ENCODE measurements at places on chromosomes 1 and 21.

DNA sequence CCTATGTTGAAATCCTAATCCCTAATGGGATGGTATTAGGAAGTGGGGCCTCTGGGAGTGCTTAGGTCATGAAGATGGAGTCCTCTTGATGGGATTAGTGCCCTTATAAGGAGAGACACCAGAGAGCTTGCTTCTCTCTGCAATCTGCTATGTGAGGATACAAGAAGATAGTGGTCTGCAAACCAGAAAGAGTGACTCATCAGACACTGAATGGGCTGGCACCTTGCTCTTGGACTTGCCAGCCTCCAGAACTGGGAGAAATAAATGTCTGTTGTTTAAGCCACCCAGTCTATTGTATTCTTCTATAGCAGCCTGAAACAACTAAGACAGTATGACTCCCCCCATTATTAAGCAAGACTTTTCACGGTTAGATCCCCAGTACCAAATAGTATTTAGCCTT is 43.3 kb downstream of the C8B start:
- no peak for DNase-seq

- DNase-seq, result no peak
These were observed 241.0 kb upstream of the SGIP1 start for GRCh38 chr1:66292944-66293343.

- no peak for DNase-seq
These were observed 74.2 kb downstream of the SIM2 start for GRCh38 chr21:36773117-36773516.

GRCh38 chr1:114696810-114697209 is 1.5 kb upstream of the AMPD1 start:
- no peak for DNase-seq

GRCh38 chr1:206114692-206115640 is 2.2 kb downstream of the AVPR1B start:
- no peak for DNase-seq

GRCh38 chr1:58754073-58754613 is 29.7 kb downstream of the JUN start:
- no peak for DNase-seq

GRCh38 chr1:234609691-234610042 is 311 bp downstream of the IRF2BP2 start:
- no peak for DNase-seq

DNA sequence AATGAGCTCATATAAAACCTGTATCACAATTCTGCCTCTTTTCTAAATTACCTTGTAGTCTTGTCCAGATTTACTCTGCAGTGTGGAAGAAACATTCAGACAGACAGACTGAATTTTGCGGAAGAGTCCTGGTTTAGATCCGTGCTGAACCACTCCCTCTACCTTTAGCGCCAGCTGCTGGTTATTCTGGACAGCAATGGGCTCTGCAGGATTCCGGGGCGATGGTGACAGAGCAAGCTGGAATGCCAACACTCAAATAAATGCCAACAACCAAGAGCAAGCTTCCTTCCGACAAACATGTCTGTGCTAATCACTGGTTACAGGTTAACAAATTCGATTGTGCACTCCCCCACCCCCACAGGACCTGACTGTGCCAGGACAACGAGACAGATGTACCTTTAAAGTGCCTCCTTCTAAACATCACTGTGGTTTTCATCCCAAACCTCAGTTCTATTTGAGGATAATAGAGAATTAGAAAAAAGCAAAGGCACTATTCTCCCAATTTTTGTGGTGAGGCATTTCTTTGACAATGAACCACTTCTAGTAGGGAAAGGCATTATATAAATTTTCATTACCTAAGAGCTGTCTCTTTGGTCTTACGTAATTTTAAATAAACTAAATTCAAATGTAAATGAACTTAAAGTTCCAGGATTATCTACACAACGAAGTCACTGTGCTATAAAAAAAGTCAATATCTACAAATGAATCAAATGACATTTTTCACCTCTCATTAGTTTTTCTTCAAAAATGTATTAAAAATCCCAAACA is 90.4 kb downstream of the INTS7 start:
- no peak for DNase-seq

DNA sequence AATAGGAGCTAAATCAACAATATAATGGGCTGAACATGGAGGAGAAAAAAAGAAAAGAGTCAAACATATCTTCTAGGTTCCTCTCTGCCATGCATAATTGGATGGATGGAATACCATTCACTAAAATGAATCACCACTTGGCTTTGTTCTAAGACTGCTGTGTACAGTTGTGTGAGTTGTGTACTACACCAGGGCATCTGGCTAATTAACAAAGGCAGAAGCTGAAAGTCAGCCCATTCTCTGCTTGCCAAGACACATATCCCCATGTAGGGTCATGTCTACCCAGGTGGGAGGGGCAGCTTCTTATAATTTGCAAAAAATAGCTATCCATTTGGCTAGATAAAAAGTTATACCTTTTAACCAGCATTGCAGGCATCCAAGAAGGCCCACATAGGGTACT is 21.0 kb downstream of the JUN start:
- DNase-seq, result no peak

DNA sequence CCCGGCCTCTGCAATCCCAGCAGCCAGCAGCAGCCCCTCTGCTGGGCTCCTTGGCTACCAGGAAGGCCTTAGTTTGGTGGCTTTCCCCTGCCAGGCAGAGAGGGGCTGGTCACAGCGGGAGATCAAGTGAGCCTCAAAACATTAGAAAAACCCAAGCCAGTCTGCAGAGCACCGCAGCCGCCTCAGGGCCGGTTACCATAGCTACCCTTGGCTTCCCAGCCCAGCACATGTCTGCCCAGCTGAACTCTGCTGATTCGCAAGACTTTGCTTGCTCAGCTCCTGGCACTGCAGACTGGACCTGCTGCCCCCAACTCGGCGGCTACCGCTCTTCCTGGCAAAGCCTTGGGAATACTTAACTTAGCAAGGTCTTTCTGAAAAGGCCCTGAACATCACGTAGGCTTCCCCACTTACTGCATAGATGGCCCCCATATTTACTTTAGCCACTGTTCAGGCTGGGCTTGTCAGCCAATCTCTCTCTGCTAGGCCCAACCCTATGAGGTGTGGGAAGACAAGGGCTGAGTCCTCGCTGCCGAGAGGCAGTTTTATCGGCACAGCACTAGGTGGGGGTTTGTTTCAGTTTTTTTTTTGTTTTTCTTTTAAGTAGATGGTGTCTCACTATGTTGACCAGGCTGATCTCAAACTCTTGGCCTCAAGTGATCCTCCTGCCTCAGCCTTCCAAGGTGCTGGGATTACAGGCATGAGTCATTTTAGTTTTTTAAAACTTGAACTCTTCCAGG is 28.6 kb upstream of the PLEKHG5 start:
- DNase-seq, result no peak

GRCh38 chr21:44448651-44449131 is 6.6 kb upstream of the LRRC3 start:
- DNase-seq, result no peak

DNA sequence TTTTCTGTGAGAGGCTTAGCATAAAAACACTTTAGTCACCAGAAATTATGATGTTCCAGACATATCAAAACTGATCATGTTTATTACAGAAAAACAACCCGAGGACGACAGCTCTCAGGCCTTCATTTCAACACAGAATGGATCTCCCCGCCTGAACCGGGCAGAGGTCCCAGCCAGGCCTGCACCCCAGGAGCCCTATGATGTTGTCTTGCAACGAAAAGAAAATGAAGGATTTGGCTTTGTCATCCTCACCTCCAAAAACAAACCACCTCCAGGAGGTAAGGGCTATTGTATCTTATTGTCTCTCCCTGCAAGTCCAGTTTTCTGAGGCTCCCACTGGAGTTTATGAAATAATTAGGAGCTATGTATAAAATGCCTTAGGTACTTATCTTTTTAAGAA is 105.5 kb downstream of the PHTF1 start:
- no peak for DNase-seq

GRCh38 chr21:36396971-36397370 is 11.8 kb downstream of the CHAF1B start:
- DNase-seq, result no peak

DNA sequence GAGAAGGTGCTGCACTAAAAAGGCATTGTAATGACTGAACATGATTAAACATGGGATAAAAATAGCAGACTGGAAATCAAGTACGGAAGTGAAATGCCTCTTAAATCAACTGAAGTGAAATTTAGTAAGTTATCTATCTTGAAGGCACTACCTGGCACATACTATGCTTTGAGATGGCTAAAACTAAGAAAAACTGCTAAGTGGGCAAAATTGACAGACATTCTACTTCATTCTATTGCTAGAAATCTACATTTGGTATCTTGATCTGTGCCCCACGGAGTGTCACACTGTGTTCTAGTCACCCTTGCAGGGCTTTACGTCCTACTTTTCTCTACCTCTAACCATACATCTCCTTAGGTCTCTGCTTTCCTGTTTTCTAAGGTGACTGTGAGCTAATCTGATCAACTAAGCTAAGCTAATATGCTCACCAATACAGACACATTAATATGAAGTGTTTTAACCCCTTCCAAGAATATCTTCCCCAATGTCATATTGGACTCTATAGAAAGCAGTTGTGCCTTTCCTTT is 4.1 kb downstream of the PDC start:
- DNase-seq, result no peak

- DNase-seq, result no peak
These were observed 24.9 kb downstream of the SUSD4 start for GRCh38 chr1:223338811-223339746.

- DNase-seq, result no peak
These were observed 48.0 kb upstream of the ITPKB start for GRCh38 chr1:226787071-226787470.

DNA sequence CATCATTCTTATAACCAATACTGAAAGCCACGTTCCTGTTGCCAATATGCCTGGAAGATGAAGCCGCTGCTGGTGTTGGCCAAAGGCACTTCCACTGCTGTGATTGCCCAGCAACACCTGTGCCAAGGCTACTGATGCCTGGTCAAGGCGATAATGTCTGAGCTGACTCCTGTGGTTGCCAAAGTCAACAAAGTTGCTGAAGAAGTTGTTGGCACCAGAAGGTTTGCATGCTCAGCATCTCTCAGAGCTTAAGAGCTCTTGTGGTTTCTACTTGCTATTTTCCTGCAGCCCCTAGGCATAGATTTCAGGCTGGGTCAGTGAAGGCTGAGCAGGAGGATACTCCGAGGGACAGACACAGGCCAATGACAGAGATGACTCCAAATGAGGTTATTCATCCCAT is 63.4 kb upstream of the RAB3GAP2 start:
- no peak for DNase-seq

- no peak for DNase-seq
These were observed 31.8 kb downstream of the RABIF start for GRCh38 chr1:202857136-202857610.

GRCh38 chr21:40379881-40380810 is 466.8 kb downstream of the DSCAM start:
- no peak for DNase-seq

GRCh38 chr1:116332451-116332850 is 40.6 kb upstream of the ATP1A1 start:
- DNase-seq, result no peak

- DNase-seq, result no peak
These were observed 810.2 kb upstream of the ADAMTS5 start for GRCh38 chr21:27776925-27777553.

DNA sequence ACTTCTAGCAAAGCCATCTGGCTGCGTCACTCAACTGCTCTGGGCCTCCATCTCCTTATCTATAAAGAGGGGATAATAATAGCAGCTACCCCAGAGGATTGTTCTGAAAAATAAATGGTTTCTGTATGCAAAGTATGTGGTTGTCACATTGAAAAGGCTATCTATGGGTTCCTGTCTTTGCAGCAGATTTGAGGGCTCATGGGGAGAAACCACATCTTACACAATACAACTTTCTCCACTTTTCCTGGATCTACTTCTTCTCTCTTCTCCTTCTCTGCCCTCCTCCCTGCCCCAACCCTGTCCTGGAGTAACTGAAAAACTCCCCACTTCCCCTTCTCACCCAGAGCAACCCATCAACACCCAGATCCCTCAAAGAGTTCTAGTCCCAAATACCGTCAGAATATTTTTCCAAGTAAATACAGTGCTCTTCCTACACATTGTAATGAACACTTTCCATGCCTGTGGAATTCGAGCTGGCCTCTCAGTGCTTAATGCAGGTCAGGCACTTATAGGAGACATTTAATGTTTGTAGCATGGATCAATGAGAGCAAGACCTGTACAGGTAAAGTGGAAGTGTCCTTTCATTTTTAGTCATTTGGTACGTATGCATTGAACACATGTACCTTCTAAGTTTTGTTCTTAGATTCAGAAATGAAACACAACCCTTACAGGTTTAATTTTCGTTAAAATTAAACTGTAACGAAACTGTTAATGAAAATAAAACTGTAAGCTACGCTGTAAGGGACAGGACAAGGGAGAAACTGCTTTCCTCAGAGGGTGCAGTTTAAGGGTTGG is 131.9 kb downstream of the AK5 start:
- DNase-seq, result no peak

DNA sequence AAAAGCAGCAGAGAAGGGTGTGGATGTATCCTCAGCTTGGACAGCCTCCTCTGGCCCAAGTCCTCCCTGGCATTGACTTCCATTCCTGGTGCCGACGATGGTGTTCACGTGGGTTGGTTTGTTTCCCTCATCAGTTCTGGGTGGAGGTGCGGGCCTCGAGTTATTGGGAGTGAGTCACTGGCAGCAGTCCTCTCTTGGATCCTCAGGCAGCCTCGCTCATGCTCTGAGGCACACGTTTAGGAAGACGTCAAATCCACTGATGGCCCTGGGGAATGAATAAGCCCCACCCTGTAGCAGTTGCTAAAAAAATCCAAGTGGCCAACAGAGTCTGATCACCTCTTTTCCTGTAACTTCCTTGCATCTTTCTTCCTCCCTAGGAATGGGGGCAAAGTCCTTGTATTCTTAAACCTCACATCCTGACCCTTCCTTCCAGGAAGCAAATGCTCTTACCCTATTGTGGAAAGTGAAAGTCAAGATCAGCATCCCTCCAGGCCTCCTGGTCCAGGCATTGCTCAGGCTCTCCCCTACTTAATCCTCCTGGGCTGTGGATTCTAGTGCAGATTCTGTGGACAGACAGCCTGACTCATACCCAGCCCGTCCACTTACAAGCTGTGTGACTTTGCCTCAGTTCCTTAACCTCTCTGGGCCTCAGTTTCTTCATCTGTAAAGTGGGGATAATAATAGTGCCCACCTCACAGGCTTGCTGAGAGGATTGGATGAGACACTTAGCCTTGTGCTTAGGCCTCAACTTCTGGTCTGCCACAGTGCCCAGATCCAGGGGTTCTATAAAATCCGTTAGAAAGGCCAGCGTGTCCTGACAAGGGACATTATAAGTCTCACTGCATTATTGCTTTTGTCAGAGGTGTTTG is 111.1 kb downstream of the TLR5 start:
- DNase-seq, result no peak

- no peak for DNase-seq
These were observed 59.7 kb upstream of the IGSF5 start for GRCh38 chr21:39685236-39685635.

- no peak for DNase-seq
These were observed 16.4 kb upstream of the CHODL start for GRCh38 chr21:18228060-18228739.
